NCI-H345 (cell line): ENCODE measurements at places on chromosomes 11 and 22.

GRCh38 chr11:13924801-13925327, 37.7 kb upstream of the SPON1 start:
- no peak for DNase-seq

- DNase-seq = peak; percentile 4
Measured at GRCh38 chr22:35930933-35931332, 97.7 kb downstream of the RBFOX2 start.

- DNase-seq = no peak
Measured at GRCh38 chr11:117766576-117766975, 30.4 kb downstream of the DSCAML1 start.

DNA sequence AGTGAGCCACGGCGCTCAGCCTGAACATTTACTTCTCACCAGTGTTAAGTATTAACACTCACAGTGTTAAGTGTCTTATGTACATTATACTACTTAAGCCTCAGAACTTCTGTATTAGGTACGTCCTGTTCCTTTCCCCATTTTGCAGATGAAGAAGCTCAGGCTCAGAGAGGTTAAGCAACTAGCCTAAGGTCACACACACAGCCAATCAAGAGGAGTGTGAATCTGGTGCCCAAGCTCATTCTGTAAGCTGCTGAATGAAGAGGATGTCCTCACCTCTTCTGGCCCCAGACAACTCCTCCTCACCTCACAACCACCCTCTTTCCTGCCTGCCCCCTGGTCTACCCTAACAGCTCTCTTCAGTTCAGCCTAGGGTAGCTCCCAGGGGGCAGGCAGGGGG, 29.9 kb downstream of the CREB3L1 start:
- no peak for DNase-seq

DNA sequence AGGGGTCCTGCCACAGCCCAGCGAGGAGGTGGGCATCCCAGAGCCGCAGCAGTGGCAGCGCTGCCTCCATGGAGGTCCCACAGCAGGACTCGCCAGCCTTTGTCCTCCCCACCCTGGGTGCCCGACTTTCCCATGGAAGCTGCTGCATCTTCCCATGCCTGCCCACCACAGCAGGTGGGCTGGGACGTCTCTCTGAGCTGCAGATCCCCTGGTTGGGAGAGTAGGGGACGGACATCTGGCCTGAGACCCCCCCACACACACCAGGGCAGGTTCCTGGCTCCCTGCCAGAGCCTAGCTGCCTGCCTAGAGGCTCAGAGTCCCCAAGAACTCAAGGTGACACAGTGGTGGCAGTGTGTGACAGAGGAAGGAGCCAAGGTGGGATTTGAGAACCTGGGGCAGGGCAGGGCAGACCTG, 21.5 kb upstream of the PRR5 start:
- DNase-seq = no peak

DNA sequence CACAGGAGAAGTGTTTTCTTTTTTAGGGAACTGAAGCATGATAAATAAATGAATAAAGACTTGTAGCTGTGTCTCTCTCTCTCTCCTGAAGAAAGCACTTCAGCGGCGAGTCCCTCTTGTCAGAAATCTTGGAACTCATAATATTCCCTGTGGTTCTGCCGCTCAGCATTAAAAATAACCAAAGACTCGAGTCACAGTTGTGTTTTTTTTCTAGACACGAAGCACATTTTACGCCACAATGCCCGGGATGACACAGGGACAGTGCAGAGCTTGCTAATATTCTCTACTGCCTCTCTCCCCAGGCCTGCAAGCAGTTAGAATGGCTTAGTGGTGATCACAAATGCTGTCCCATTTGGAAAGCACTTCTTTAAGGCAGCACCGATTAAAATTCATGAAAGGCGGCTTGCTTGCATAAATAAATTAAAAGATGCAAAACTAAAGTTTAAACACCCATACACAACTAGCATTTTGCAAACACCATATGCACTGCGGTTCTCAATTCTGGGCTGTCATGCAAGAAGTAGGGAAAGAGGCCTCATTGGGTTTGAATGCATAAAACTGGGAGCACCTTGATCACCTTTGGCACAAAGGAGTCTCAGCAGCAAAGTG, 597.4 kb downstream of the SOX6 start:
- no peak for DNase-seq

GRCh38 chr11:102832612-102833011, 10.8 kb downstream of the MMP3 start:
- no peak for DNase-seq

DNA sequence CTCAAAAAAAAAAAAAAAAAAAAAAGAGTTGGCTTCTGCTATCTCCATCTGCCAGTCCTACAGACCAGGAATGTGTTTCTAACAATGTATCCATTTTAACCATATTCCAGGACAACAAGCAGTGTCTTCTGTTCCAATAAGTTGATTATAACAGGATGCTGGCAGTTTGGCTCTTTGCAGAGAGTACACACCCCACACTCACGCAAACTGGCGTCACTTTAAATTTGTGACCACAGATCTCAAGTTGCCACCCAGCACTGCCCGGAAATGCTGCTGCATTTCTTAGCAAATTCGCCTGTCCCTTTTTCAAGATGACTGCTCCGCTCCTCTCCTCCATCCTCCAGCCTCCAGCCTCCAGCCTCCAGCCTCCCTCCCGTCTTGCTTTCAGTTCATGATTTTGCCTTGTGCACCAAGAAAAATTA, 44.3 kb downstream of the SCGB1A1 start:
- no peak for DNase-seq

GRCh38 chr11:89625171-89625570, 84.9 kb upstream of the TRIM77 start:
- DNase-seq = no peak

DNA sequence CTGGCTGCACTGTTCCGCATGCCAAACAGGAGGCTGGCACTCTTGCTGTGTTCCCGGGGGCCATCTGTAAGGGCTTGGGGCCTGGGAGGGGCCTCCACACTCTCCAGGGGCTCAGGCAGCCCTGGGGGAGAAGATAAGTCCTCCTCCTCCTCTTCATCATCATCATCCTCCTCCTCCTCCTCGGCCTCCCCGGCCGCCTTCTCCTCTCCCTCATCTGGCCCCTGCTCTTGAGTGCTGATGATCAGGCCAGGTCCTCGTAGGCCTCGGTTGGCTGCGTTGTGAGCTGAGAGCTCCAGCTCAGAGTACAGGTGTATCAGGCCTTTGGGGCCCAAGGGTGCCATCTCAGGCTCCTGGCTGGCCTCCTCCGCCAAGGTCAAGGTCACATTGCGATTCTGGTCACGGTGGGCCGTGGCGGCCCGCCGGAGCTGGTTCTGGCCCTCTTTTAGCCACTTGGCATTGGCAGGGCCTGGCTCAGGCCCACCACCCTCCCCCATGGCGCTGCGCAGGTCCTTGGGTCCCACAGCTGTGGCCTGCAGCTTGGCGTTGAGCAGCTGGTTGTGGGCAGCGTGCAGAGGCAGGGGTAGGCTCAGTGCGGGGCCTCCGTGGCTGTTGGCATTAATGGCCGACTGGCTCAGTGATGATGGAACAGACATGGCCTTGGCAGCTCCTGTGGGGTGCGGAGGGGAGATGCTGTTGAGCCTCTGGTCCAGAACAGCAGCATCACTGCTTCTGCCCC, 8.0 kb downstream of the APBB1 start:
- DNase-seq = no peak

DNA sequence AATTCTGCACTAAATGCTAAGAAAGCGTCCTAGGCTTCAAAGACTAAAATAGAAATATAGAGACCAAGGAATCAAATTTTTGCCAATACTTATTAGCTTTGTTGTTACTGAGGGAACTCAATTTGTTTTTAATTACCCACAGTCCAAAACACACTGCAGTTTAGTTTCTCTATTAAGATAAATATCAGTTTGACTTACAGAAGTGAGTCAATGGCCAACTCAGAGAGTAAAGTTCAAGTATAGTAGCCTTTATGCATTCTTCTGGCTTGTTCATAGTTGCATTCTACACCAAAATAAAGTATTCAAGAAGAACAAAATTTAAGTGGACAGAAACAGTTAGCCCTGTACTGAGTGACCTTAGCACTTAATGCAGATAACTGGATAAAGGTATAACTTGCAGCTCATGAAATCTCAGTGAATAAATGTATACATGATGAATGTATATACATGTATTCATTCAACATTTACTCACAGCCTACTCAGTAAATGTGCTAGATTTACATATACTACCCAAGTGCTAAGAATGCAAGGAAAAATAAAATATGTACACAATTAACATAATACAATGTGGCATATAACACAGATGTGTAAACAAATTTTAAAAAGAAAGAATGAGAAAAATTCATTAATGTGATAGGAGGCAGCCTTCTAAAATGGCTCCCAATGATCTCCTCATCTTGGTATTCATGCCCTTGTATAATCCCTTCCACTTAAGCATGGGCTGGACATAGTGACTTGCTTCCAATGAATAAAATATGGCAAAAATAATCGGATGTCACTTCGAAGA, 9.7 kb upstream of the RNF141 start:
- DNase-seq = no peak

GRCh38 chr22:17781319-17782031, 7.2 kb upstream of the BID start:
- DNase-seq = peak; percentile 46

GRCh38 chr22:37416827-37417226, 10.5 kb downstream of the ELFN2 start:
- DNase-seq = peak; percentile 10

GRCh38 chr11:5722622-5723021, 13.6 kb upstream of the OR56B1 start:
- no peak for DNase-seq

DNA sequence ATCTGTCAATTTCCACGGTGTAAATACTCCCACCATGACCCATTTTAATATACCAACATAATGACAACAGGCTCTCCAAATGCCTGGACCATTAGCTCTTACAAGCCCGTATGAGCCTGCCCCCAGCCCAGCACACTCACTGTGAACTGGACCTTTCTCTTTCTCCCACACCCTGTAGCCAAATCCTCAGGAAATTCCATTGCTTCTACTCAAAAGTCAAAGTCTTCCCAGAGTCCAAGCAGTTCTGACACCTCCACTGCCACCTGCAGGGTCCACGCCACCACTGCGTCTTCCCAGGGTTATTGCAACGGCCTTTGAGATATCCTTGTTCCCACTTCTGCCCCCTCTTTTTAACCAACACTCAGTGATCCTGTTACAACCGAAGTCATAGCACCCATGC, 110.1 kb upstream of the ASPHD2 start:
- no peak for DNase-seq

GRCh38 chr11:73244589-73245240, 26.6 kb downstream of the P2RY2 start:
- DNase-seq = no peak

GRCh38 chr11:10727146-10727851, 23.7 kb upstream of the CTR9 start:
- DNase-seq = no peak
